HAP-1 (cell line): ENCODE measurements at places on chromosomes 3 and 15.

GRCh38 chr3:50567011-50567385 lies 549 bp downstream of the C3orf18 start:
- no peak for DNase-seq

DNA sequence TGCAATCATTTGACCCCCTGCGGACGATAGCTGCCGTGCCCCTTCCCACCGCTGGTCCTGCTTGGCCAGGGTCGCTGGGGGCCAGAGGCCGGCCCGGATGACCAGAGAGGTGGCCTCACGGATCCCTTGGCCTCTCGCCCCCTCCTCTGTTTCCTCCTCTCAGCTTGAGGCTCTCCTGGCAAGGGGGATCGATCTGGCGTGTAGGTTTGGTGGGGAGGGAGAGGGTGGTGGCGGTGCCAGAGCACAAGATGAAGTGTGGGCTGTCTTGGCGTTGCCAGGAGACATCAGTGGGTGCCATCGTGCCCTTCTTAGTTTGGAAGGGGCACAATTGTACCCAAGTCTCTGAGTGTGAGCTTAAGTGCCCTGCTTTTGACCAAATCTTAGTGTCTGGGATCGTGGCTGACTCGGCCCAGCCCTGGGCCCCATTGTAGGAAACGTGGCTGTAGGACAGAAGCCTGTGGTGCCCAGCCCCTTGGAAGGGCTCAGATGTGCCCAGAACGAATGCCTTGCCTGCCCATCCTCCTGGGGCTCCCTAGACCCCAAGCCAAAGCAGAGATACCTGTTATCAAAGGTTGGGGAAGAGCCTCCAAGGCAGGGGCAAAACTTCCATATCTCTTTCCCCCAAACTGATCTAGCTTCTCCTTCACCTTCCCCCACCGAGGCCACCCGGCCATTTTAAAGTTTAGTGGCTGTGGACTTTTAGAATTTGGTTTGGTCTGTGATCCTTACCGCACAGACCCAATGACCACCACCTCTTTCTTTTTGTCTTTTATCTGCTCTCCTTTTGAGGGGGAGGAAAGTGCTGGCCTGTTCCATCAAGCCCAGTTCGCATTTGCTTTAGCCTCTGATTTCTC lies 14.4 kb downstream of the NR2F2 start:
- DNase-seq = no peak

DNA sequence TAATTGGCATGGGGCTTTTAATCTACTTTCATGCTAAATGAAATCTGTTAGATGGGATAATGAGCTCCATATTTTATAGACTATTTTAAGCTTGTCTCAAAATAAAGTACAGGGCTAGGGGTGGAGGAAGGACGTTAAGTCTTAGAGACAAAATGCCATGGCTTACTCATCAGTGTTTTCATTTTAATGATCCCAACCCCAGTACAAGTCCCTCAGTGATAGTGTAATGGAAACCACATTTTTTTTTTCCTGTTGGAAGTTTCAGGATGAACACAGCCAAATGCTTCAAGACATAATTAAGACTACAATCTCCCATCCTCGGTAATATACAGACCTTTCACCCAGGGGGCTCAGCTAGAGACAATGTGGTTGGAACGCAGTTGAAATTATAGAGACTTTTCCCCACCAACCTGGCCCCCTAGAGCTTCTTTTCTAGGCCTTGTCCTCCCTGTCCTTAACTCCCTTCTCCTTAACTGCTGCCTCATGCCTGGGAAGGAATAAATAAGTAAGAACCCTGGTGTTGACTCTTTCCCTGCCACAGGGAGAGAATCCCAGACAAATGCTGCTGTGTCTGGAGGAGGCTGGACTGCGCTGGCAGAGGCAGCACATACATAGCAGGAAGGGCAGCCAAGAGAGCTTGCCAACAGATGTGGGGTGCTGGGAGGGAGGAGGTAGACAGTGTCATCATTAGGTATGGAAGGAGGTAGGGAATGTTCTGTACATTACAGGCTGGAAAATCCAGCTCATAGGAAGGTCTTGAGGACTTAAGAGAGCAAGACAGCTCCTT lies 115.4 kb upstream of the ROPN1 start:
- DNase-seq = no peak

DNA sequence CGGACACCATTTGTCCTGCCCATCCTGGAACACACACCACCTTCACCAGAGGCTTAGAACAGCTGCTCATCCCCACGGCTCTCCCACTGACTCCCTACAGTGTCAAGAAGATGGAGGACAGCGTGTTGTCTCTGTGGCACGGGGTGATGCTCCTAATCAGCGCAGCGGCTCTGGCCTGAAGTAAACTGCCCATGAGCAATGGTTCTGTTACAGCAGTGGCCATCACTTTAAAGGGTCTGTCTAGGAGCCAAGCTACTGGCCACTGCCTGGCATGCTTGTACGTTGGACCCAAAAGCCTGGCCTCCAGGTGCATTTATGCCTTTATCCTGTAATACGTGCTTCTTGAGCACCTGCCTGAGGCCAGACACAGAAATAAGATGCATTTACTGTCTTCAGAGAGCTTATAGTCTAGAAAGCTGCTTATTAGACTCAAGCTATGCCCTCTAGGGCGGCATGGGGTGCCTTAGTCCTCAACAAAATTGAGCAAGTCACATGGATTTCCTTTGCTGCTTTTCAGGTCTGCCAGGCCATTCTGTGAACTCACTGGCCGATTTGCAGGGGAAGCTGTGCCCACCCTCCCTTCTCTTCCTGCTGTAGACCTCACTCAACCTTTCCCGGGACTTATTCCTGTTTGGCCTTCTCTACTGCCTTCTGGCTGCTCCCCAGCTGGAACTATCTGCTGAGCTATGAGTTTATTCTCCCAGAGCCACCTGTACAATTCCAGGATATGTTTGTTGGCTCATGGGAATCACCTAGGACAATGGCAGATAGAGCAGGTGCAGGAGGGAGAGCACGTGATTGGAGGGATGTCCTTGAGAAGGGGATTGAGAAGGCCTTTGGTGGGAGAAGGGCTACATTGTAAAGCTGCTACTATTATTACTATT lies 51.9 kb downstream of the STARD5 start:
- no peak for DNase-seq

- no peak for DNase-seq
Measured at GRCh38 chr15:52439470-52439869, 89.2 kb downstream of the MYO5A start.

GRCh38 chr15:57221134-57221533 lies 155.2 kb upstream of the CGNL1 start:
- no peak for DNase-seq

GRCh38 chr15:62454567-62455172 lies 289.6 kb upstream of the C2CD4B start:
- no peak for DNase-seq

GRCh38 chr3:168093790-168094189 lies 1.9 kb downstream of the GOLIM4 start:
- DNase-seq = no peak

GRCh38 chr3:67609709-67610108 lies 44.7 kb downstream of the SUCLG2 start:
- no peak for DNase-seq

- DNase-seq = no peak
Measured at GRCh38 chr3:134189849-134190248, 60.8 kb downstream of the RYK start.

GRCh38 chr3:187970106-187970505 lies 183.9 kb upstream of the LPP start:
- no peak for DNase-seq

GRCh38 chr3:100425316-100425715 lies 24.0 kb downstream of the LNP1 start:
- no peak for DNase-seq

DNA sequence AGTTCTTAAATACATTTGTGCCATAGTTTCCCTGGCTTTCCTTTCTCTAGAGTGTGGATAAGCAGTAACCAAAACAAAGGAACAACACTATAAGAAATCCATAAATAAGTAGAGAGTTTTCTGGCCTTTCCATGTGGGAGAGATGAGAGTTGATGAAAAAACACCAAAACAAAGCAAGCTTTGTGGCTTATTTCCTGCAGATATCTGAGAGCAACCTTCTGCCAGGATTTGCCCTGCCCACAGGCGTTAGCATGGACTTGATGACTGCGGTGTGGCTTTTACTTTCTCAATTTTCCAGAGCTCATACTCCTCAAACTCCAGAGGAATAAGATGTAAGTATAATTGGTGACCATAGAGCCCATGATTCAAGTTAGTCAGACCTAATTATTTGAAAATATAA lies 194.9 kb downstream of the RAP2B start:
- DNase-seq = no peak

DNA sequence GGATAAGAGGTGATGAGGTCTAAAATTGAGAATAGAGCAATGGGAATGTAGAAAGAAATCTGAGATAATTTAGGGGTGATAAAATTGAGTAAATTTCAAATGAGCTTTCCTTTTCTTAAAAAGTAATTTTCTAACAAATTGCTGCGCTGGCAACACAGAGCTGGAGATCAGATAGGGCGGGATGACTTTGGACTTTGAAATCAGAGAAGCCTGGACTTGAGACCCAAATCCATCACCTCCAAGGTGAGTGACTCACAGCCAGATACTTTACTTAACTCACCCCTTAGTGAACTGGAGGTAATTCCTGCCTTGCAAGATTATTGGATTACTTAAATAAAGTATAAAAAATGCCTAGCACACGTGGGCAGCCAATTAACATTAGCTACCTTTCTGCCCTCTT lies 80.8 kb downstream of the P2RY1 start:
- DNase-seq = no peak

- DNase-seq = peak; percentile 42
Measured at GRCh38 chr15:74841891-74842373, 1.0 kb downstream of the ULK3 start.

DNA sequence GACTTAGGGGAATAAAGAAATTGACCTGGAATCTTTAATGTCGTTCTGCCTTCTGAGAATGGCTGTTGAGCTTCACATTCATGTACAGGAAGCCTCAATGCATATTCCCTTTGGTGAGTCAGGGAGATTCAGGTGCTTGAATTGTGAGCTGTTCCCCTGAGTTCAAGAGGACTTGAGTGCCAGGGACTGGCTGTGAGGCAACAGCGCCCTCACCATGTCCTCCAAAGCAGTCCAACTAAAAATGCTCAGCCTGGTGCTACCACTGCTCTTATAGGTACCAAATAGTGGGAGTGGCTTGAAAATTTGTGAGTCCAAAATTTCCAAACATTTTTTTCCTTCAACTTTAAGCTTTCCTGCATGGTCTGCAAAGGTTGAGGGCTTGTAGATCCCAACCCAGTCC lies 54.1 kb downstream of the LEO1 start:
- DNase-seq = peak; percentile 19

DNA sequence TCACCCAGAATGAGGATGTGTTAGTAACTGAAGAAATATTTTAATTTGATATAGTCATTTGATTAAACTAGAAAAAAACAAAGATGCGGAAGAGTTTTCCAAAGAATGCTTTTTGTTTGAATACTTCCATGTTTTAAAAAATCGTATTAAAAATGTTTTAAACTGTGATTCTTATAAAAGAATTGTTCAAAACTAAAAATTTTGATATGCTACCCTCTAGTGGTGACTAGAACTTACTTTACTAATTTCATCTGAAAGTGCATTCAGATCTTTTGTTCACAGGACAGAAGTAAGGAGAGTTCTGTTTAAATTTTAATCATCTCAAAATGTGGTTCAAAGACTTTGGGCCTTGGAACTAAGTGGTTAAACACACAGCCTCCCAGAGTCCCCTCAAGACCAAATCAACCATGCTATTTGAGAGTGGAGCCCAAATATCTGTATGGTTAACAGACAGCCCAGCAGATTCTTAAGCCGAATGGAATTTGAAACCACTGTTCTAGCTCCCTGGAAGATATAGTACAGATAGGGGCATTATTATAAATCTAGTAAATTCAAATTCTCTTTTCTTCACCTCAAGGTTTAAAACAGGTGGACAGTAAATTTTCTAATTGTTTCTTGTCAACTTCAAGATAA lies 45.2 kb upstream of the SYNPR start:
- no peak for DNase-seq

GRCh38 chr3:101379658-101380376 lies 59.4 kb upstream of the IMPG2 start:
- no peak for DNase-seq

DNA sequence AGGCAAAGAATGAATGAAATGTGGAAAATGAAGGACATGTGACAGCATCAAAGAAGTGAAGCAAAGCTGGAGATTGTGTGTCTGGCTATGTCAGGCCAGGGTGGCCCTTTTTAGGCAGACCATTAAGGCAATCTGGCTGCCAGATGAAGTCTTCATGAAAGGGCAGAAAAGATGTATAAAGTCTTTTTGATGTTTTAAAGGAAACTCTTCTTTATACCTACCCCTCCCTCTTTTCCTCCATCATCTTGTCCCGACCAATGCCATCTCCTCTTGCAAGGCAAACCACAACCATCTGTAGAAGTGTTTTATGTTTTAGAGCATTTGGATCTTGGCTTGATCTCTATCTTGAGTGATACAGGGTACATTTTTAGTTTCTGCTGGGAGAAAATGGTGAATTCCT lies 259.2 kb downstream of the LSAMP start:
- DNase-seq = no peak

DNA sequence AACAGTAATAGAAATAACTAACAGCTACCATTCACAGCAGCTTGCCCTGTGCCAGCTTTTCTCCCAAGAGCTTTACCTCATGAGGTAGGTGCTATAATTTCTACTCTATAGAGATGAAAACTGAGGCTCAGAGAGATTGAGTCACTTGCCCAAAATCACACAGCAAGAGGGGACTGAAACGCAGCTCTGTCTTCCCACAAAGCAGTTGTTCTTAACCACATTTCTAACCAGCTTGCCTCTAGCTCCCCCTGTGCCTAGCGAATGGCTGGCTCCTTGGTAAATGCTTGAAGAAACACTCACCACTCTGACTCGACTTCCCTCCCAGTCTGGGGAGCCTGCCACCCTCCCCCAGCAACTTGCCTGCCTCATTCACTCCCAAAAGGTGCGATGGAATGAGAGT lies 15.6 kb upstream of the TMEM40 start:
- DNase-seq = no peak

DNA sequence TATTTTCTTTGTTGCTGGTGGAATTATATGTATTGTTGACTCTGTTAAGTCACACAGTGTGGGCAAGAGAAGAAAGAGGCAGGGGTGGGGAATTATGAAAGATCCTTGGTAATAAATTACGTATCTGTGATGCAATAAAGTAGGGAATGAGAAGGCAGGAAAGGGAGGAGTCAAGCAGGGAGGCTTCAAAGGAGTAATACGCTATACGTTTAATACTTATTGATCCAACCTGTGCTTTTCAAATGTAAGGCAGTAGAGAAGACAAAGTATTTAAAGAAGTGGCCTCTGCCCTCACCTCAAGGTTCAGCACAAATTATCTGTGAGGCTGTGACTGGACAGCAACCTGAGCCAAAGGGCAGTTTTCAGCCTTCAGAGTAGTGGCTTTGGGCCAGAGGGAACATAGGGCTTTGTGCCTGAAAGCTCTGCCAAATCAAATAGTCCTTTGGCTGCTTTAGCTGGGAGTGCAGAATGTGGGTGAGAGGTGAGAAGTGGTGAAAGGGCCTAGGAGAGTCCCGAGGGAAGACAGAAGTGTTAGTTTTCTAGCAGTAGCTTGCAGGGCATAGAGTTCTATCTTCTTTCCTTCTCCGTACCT lies 1.2 kb upstream of the PLIN1 start:
- DNase-seq = no peak

GRCh38 chr3:67154429-67154828 lies 156.3 kb downstream of the KBTBD8 start:
- DNase-seq = no peak

GRCh38 chr15:44058126-44058525 lies 136.9 kb downstream of the FRMD5 start:
- DNase-seq = no peak
